Spinal cord (tissue), 10 donors: ENCODE measurements at places on chromosomes 11 and 22. TPM values are rescaled to one million over a fixed set of nuclear protein-coding genes. Genes with fewer than 3 reads are reported as not detected.

Gene OLFML1
- polyA plus RNA-seq, result 4.2 TPM

Gene KIAA0930
- polyA plus RNA-seq, result 132 TPM

Gene MOGAT2
- polyA plus RNA-seq, result 0.12 TPM

Gene RFPL1
- 6.3 TPM for polyA plus RNA-seq

Gene PRR33
- polyA plus RNA-seq, result 0.21 TPM

Gene MS4A1
- polyA plus RNA-seq, result 0.21 TPM

Gene PKNOX2
- polyA plus RNA-seq, result 41.2 TPM

Gene LRRC74B
- 1.7 TPM for polyA plus RNA-seq

Gene MIOX
- polyA plus RNA-seq, result not detected

Gene LDHAL6A
- 0.54 TPM for polyA plus RNA-seq

Gene BANF1
- polyA plus RNA-seq, result 264 TPM

Gene SCN3B
- polyA plus RNA-seq, result 97.5 TPM

Gene SMIM35
- 0.20 TPM for polyA plus RNA-seq

Gene NDUFS3
- 172 TPM for polyA plus RNA-seq

Gene ABCC8
- 24.1 TPM for polyA plus RNA-seq

Gene MUC2
- polyA plus RNA-seq, result not detected

Gene DEAF1
- polyA plus RNA-seq, result 242 TPM

Gene CALCA
- polyA plus RNA-seq, result 12.9 TPM

Gene GSTT2B
- 10.2 TPM for polyA plus RNA-seq

Gene OR51E2
- 0.26 TPM for polyA plus RNA-seq

Gene TRIM29
- 1.9 TPM for polyA plus RNA-seq

Gene TMEM191B
- 11.7 TPM for polyA plus RNA-seq

Gene C1QTNF5
- 39.7 TPM for polyA plus RNA-seq

Gene GAL3ST3
- polyA plus RNA-seq, result 19.0 TPM

Gene DRD4
- polyA plus RNA-seq, result 5.4 TPM

Gene IFITM10
- polyA plus RNA-seq, result 15.8 TPM

Gene NXPE2
- 0.54 TPM for polyA plus RNA-seq

Gene CCDC89
- 1.4 TPM for polyA plus RNA-seq

Gene MN1
- polyA plus RNA-seq, result 27.5 TPM

Gene PDGFD
- 10.0 TPM for polyA plus RNA-seq

Gene CABP7
- 32.1 TPM for polyA plus RNA-seq

Gene OR5B3
- not detected for polyA plus RNA-seq

Gene OR8A1
- polyA plus RNA-seq, result 0.03 TPM

Gene SERPIND1
- 9.6 TPM for polyA plus RNA-seq

Gene KCTD14
- polyA plus RNA-seq, result 1.8 TPM

Gene OMP
- polyA plus RNA-seq, result not detected

Gene ZBTB16
- polyA plus RNA-seq, result 5.6 TPM

Gene EML3
- polyA plus RNA-seq, result 30.3 TPM

Gene OR8D2
- not detected for polyA plus RNA-seq

Gene MMP13
- polyA plus RNA-seq, result 0.08 TPM

Gene SLC17A6
- 46.7 TPM for polyA plus RNA-seq

Gene RAB38
- 2.3 TPM for polyA plus RNA-seq

Gene LARGE1
- 45.6 TPM for polyA plus RNA-seq

Gene NLRP6
- not detected for polyA plus RNA-seq

Gene CD3G
- polyA plus RNA-seq, result 0.27 TPM

Gene SUSD2
- 20.9 TPM for polyA plus RNA-seq

Gene ZNF215
- 3.1 TPM for polyA plus RNA-seq

Gene OR52E8
- not detected for polyA plus RNA-seq

Gene MPZL3
- 1.6 TPM for polyA plus RNA-seq
